ENCODE measurements at places on chromosomes 16 and 17. TPM values are rescaled to one million over a fixed set of nuclear protein-coding genes. Genes with fewer than 3 reads are reported as not detected.

The CDK3 gene
- total RNA-seq = 1.7 TPM

The EXOSC6 gene
- total RNA-seq = 28.8 TPM

The PRR29 gene
- total RNA-seq = 2.0 TPM

The FGF11 gene
- total RNA-seq = 0.44 TPM

The KCNH6 gene
- not detected for total RNA-seq

The CDR2 gene
- 74.1 TPM for total RNA-seq

The STXBP4 gene
- total RNA-seq = 6.8 TPM

The TEX14 gene
- total RNA-seq = not detected

The GNG13 gene
- not detected for total RNA-seq

The USP43 gene
- total RNA-seq = 0.35 TPM

The HSD17B1 gene
- 0.44 TPM for total RNA-seq

The PPP1R27 gene
- total RNA-seq = not detected

The SLC25A39 gene
- 126 TPM for total RNA-seq

The SLC5A11 gene
- 0.29 TPM for total RNA-seq

The EMC8 gene
- 48.7 TPM for total RNA-seq

Data from glomerular endothelial cell (primary cell).